CD8-positive, alpha-beta T cell (primary cell): ENCODE measurements at places on chromosomes 6 and 20.

- DNase-seq = no peak
These were observed 141.6 kb upstream of the SLC24A3 start for GRCh38 chr20:19070681-19071445.

DNA sequence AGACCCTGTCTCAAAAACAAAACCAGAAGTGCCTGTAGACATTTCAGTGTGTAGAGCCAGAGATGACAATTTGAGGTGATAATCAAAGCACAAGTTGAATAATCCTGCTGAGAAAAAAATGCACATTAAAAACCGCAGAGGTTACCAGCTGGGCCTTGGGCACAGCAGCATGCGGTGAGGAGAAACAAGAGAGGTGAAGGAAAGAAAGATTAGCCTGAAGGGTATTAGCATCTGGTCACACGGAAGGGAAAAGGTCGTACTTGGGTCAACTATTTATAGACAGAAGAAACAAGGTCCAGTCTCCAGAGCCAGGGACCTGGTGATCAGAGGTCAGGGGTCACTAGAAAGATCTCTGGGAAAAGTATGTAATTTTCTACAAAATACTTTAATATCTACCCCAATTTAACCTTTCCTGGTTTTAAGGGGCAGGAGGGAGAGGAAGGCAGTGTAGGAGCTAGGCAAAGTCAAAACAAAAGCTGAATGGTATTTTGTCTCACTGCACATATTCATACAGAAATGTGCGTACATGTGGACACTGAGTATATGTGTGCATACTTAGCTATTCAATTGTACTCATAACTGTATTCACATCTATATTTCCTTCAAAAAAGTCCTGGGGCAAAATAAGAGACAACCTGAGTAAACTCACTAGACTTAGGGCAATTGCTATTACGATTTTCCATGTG lies 10.1 kb downstream of the MAP7 start:
- no peak for DNase-seq

- DNase-seq = no peak
These were observed 8.8 kb upstream of the MOG start for GRCh38 chr6:29647927-29648642.

GRCh38 chr20:20371681-20372080 lies 3.8 kb downstream of the INSM1 start:
- no peak for DNase-seq

DNA sequence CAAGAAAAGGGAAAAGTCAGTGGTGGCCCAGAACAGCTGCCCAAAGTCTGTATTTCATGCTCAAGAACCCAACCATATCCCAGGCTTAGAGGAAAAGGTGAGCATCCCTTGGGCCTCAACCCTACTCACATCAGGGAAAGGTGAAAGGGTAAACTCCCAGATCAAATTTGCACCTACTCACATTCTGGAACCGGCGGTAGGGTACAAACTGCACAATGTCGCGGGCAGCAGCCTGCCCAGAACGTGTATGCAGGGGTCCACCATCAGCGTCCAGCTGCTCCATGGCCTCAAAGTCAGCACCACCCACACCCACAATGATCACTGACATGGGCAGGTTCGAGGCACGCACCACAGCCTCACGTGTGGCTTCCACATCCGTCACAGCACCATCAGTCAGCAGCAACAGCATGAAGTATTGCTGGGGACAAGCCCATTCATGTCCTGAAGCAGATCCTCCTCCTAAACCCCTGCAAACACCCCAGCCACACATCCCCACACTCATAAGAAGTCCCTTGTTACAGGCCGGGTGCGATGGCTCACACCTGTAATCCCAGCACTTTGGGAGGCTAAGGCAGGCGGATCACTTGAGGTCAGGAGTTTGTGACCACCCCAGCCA lies 10.9 kb downstream of the SPAG4 start:
- DNase-seq = no peak

GRCh38 chr20:62709537-62709905 lies 885 bp downstream of the NTSR1 start:
- DNase-seq = no peak

DNA sequence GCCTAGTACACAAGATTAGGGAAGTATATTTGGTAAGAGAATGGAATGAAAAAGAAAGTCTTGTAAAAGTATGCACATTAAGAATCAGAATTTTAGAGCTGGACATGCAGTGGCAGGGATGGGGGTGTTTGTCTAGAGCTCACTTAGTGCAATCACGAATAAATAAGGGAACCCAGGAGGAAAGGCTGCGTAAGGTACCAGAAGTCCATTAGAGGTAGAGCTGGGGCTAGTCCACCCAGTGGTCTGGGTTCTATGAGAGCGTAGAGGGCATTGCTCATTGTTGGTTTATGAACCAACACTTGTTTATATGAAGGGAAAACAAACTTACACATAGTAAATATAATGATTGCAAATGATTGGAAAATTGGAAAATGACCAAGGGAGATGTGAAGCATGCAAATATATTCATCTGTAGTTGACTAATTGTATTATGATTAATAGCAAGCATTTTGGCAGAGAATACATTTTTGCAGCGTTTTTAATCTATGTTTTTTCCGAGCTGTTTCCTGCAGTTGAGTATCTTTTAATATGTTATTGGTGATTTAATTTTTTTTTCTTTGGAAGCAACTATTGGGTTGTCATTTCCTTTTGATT lies 3.2 kb downstream of the CDC40 start:
- DNase-seq = no peak

- DNase-seq = no peak
These were observed 11.0 kb downstream of the TBPL1 start for GRCh38 chr6:133964052-133964451.

- DNase-seq = peak; percentile 65
These were observed at the start of gene RSPH9 for GRCh38 chr6:43644940-43645612. RSPH9 (plus strand) TSS chr6:43645036; CDS start chr6:43645099, 63 bp downstream.

DNA sequence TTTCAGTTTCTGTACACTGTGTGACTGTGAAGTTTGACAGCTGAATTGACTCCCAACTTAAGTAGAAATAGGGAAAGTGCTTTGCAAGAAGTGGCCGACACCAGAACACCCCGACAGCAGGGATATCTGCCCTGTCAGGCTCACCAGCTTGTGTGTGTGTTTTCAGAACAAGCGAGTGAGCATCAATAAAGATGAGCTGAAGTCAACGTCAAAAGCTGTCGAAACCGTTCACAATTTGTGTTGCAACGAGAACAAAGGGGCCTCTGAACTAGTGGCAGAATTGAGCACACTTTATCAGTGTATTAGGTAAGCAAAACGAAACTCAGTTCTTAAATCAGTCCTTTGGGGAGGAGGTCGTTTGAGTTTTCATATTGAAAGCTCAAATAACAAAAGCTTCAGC lies 10.7 kb downstream of the NELFCD start:
- no peak for DNase-seq

GRCh38 chr20:59812286-59813125 lies 120.9 kb downstream of the SYCP2 start:
- no peak for DNase-seq

- no peak for DNase-seq
These were observed 4.7 kb upstream of the SCUBE3 start for GRCh38 chr6:35209081-35209480.

DNA sequence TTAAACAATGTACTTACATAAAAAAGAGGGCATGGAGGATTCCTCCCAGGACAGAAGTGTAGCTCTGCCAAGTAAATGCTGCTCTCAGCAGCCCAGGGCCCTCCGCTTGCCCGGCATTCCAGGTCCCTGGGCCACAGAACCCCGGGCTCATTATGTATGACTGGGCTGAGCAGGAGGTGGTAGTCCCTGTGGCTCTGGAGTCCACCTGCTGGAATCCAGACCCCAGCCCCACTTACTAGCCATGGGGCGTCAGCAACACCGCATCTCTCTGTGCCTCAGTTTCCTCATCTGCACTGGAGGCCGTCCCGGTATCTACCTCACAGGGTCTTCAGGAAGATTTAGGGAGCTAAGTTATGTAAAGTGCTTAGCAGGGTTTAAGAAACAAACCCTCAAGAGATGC lies 55.4 kb downstream of the PSMG4 start:
- DNase-seq = no peak

DNA sequence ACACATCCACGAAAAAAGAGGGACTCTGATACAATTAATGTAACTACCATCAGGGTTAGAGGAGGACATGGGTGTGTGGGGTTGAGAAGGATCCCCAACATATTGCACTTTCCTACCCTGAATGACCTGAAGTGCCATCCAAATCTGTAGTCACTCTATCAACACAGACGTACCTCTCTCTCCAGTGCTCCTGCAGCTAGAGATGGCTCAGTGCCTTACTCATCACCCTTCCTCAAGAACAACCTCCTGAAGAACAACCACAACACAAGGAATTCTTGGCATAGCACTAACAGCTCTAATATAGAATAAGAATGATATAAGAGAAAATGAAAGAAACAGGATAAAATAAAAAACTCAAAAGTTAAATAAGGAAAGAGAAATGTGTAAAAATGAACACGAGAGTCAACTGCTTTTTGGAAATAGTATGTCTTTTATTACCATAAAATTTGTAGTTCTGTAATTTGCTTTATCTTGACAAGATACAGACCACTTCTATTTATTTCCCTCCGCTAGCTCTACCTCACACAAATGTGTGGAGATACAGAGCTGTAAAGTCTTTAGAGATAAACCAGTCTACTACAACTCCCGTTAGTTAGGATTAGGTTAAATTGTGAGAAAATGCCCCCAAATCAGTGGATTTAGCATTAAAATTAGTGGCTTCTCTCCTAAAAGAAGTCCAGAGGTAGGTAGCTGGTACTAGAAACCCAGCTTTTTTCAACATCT lies 63.9 kb downstream of the REV3L start:
- no peak for DNase-seq

DNA sequence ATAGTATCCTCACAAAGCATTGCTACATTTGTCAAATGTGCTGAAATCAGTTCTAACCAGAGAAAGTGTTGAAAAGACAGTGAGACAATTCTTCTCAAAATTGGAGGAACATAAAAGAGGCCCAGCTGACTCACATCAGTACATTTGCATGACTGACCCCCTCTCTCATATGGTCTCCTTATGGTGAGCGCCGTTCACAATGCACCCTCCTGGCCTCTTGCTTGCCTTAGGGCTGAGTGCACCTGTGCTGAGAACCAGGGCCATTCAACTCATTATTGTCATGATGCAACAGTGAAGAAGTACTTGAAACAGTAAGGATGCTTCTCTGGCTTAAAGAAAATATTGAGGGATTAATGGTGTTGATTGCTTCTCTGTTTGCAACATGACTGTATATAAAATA lies 375.2 kb upstream of the AGPAT4 start:
- DNase-seq = no peak

GRCh38 chr6:13433709-13434121 lies 53.7 kb downstream of the GFOD1 start:
- DNase-seq = no peak

DNA sequence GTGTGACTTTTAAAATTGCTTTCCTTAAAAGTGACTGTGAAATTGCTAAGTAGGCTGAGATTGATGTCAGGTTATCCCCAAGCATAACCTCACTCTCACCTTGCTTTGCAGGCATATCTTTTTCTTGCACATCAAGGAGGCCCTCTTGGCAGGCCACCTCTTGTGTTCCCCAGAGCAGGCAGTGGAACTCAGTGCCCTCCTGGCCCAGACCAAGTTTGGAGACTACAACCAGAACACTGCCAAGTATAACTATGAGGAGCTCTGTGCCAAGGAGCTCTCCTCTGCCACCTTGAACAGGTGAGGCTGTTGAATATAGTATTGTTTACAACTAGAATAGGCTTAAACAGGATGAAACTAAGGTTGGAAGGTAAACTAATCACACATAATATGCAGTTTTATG lies 12.6 kb downstream of the MYLIP start:
- no peak for DNase-seq

DNA sequence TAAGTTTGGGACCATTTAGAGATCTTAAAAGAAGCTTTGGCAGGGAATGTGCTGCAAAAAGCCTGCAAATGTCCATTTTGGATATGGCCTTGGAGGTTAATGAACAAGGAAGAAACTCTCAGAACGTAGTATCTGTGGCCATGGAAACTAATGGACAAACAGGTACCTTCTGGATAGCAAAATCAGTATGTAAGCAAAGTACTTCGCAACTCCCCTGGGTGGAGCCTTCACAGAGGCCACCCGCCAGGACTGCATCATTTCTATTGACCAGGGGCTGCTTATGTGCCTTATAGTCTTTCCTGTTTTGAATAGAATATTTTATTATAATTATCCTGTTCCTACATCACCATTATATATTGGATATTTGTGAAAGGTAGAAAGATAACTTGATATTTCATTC lies 510.8 kb upstream of the SYNCRIP start:
- no peak for DNase-seq

DNA sequence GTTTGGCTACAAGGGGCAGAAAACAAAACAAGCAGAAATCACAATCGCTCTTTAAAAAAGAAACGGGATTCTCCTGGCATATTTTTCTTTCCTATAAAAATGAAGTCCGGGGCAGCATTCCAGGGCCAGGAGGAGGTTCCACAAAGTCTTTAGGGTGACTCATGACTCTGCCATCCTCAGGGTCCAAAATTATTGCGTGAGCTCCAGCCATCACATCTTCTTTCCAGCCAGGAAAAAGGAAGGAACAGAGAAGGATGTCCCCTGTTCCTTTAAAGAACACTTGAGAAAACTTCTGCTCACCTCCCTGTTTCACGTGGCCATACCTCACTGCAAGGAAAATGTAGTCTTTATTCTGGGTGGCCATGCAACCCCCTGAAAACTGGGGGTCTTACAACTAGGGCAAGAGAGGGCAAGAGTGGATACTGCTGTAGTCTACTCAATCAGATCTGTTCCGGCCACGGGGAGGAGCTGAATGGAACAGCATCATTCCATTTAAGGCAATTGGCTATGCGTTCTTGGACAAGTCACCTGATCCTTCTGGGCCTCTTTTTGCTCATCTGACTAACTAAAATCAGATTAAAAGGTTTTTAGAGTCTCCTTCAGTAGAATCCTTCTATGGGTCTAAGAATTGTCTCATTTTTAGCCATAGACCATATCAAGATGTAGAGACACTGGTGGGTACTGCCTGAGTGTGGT lies 49.4 kb downstream of the CTCFL start:
- DNase-seq = no peak

GRCh38 chr20:38875175-38875993 lies 50.8 kb upstream of the FAM83D start:
- peak; percentile 81 for DNase-seq

- peak; percentile 90 for DNase-seq
These were observed 942 bp downstream of the HLA-E start for GRCh38 chr6:30490026-30490876.

DNA sequence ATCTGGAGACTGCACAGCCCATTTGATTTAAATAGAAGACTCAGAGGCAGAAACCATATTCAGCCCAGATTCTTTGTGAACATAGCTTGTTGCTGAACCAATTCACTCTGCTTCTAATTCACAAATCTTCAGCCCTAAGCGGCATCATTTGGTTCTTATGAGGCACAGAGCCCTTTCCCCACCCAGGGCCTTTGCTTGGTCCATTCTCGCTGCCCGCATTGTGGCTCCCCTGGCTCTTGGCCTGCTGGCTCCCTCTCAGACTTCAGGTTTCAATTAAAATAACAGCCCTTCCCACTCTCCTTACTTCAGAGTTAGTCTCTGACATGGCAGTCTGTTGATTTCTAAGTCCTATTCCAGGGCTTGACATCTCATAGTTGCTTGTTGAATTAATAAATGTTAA lies 9.4 kb upstream of the TMEM14A start:
- no peak for DNase-seq

GRCh38 chr6:4472222-4472621 lies 304.0 kb upstream of the CDYL start:
- DNase-seq = no peak

GRCh38 chr6:155066361-155066760 lies 71.2 kb downstream of the TIAM2 start:
- DNase-seq = no peak
